NCI-H460 (cell line): ENCODE measurements at places on chromosomes 1 and 21. TPM values are rescaled to one million over a fixed set of nuclear protein-coding genes. Genes with fewer than 3 reads are reported as not detected.

DNA sequence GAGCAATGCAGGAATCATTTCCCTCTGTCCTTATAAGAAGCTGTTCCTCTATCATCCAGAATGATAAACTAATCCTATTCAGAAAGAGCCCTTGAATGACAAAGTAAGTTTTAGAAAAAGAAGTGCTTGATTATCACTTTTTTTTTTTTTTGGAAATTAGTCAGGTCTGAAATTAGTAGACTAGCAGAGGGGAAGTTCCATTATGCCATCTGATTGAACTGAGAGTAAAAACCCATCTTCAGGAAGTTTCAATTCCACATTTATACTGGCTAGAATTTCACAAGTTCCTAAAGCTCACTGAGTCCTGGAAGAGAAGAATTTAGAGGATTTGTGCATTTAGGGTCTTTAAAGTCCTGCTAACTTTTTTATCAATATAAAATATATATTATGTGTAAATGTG is 128.8 kb upstream of the COA6 start:
- DNase-seq, result no peak

DNA sequence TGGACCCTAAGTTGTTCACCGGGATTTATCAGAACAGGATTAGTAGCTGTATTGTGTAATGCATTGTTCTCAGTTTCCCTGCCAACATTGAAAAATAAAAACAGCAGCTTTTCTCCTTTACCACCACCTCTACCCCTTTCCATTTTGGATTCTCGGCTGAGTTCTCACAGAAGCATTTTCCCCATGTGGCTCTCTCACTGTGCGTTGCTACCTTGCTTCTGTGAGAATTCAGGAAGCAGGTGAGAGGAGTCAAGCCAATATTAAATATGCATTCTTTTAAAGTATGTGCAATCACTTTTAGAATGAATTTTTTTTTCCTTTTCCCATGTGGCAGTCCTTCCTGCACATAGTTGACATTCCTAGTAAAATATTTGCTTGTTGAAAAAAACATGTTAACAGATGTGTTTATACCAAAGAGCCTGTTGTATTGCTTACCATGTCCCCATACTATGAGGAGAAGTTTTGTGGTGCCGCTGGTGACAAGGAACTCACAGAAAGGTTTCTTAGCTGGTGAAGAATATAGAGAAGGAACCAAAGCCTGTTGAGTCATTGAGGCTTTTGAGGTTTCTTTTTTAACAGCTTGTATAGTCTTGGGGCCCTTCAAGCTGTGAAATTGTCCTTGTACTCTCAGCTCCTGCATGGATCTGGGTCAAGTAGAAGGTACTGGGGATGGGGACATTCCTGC is 3.9 kb upstream of the OLFML3 start:
- DNase-seq, result no peak

DNA sequence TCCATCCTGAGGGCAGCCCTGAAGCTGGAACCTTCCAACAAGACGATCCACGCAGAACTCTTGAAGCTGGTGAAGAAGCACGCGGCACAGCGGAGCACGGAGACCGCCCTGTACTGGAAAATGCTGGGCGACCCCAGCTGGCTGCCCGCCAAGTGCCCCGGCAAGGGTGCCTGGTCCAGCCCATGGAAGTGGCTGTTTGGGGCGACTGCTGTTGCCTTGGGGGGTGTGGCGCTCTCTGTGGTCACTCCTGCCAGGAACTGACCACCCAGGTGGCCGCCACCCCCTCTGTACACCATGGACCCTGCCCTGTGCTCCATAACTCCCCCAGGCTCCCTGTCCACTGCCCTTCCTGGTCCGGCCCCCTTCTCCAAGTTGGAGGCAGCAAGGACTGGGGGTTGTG is 90.8 kb downstream of the PPP1R12B start:
- no peak for DNase-seq

DNA sequence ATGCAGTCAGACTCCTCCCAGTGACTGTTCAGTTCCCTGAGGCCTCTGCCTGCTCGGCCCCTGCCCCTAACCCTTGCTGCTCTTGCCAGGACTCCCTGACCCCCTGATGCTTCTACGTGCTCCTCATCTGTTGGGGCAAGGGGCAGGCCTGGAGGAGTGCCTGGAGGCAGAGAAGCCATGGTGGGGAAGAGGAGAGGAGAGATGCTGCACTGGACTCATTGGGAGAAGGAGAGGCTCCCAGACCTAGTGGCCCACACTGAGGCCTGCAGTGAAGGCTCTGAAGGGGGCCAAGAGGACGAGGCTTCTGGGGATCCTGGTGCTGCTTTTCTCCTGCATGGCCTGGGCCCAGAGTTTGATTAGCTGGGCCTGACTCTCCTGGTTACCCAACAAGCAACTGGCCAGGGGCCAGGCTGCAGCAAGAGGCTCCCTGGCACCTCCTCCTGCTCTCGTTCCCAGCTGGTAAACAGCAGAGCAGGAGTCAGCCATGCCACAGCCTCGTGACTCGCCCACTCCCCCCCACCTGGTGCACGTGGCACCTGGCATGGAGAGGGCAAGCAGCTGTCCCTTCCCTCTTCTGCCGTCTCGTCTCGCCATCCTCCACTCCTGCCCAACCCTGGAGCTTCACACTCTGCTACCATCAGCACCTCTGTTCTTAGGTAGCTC is 847 bp upstream of the RORC start:
- no peak for DNase-seq

DNA sequence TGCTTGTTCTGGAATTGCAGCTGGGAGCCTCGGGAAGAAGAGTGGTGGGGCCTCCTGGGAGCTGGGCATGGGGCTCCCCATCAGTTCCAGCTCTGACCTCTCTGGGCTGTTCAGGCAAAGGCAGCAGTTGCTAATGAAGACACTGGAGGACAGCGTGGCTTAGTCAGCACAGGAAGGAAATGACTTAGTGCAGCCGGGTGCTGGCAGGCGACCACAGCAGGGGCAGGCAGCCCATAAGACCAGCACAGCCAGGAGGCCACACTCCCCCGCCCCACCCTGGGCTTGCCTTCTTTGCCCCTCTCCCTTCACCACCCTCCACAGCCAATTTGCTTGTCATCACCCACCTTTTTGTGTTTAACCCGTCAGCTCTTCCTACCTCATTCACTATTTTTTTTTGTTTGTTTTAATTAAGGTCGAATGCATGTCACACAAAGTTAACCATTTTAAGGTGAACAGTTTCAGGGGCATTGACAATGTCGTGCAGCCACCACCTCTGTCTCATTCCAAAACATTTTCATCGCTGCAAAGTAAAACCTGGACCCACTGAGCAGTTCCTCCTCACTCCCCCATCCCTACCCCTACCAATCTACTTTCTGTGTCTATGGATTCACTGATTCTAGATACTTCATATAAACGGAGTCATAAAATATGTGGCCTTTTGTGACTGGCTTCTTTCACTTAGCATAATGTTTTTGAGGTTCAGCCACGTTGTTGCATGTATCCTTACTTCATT is 10.9 kb downstream of the OLIG2 start:
- no peak for DNase-seq

DNA sequence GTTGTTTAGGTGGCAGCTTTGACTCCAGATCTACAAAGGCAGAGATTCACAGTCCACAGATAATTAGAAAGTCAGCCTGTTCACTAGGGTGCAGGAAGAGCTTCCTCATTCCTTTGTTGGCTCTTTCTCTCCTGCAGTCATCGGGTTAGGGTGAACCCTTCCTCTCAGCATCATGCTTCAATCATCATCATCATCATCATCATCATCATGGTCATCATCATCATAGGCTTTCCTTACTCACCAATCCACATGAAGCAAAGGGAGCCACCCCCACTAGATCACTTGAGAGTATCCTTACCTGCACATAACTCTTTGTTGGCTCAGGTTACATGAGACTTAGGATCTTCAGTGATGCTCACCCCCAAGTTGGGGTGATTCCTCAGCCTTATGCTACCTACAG is 19.0 kb downstream of the MPZ start:
- no peak for DNase-seq

DNA sequence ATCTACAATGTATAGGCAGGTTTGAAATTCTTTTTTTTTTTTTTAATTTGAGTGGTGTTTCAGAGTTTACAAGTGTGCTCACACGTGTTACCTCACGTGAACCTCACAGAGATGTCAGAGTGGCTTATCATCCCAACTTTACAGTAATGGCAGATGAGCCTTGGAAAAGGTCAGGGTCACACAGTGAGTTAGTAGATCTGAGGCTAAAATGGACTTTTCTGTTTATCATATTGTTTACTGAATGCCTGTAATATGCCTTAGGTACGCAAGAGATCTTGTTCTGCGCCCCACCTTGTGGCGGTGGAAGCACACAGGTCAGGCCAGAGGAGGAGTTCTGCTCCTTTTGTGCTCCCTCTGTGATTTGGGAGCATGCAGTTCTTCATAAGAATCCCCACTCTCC is 80.0 kb downstream of the DYRK1A start:
- DNase-seq, result no peak

DNA sequence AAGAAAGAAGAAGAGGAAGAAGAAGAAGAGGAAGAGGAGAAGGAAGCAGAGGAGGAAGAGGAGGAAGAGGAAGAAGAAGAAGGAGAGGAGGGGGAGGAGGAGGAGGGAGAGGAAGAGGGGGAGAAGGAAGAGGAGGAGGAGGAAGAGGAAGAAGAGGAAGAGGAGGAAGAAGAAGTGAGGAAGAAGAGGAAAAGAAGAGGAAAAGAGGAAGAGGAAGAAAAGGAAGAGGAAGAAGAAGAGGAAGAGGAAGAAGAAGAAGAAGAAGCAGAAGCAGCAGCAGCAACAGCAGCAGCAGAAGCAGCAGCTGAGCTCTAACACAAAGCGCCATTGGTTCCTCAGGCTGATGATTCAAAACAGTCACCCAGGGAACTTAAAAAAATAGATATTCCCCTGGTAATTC is 34.0 kb downstream of the DNAI4 start:
- DNase-seq, result no peak

- no peak for DNase-seq
Measured at GRCh38 chr1:34781071-34781843, at the start of gene GJB3. TSS of gene GJB3 (plus strand) at chr1:34781214. CDS start at chr1:34784763, 3,549 bp downstream.

- DNase-seq, result no peak
Measured at GRCh38 chr1:70353601-70354331, 756 bp downstream of the ANKRD13C start.

DNA sequence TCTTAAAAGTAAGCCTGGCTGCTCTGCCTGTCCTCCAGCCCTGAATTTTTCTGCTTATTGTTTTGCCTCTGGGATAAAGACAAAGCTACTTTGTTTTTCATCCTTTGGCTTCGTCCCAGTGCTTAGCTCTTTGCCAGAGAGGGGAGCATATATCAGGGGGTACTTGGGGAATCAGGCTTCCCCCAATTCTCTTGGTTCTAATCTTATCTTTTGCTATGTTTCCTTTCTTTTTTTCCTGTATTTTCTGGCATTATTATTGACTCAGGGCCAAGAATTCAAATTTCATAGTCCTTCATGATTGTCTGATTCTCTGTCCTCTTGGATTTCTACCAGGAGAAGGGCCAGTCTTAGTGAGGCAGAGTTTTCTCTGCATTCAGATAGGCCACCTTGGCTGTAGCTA is 51.2 kb downstream of the GIPC2 start:
- DNase-seq, result no peak

Gene PTPRF
- total RNA-seq, result 30.8 and 32.0 TPM in 2 replicates

Gene SYDE2
- total RNA-seq, result 5.2 and 5.5 TPM in 2 replicates

DNA sequence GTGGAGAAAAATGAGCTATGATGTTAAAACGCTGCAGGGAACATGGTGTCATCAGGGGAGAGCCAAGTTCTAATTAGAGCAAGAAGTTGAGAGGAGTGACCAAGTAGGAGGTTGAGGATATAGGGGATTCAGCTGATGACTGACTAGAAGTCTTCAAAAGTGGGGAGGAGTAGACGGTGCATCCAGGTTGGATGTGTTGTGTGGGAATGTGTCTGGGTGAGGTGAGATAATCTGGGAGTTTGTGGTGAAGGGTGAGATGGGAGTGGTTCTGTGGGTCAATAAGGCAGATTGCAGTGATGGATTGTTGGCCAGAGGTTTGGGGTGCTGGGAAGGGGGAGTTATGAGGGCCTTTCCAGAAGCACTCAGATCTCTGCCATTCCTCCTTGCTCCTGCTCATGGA is 72.0 kb upstream of the IRF2BP2 start:
- no peak for DNase-seq

Gene SH2D1B
- not detected in 2 replicates for total RNA-seq

Gene LIX1L
- 48.1 and 51.0 TPM in 2 replicates for total RNA-seq

GRCh38 chr21:45513741-45514310 is 28.4 kb downstream of the SLC19A1 start:
- no peak for DNase-seq

Gene HSD3B1
- not detected in 2 replicates for total RNA-seq
